Activated CD8-positive, alpha-beta T cell treated with anti-CD3 and anti-CD28 coated beads for 36 hours (primary cell): ENCODE measurements at places on chromosomes 3 and 15. TPM values are rescaled to one million over a fixed set of nuclear protein-coding genes. Genes with fewer than 3 reads are reported as not detected.

SERPINI2 gene
- not detected for total RNA-seq

DNA sequence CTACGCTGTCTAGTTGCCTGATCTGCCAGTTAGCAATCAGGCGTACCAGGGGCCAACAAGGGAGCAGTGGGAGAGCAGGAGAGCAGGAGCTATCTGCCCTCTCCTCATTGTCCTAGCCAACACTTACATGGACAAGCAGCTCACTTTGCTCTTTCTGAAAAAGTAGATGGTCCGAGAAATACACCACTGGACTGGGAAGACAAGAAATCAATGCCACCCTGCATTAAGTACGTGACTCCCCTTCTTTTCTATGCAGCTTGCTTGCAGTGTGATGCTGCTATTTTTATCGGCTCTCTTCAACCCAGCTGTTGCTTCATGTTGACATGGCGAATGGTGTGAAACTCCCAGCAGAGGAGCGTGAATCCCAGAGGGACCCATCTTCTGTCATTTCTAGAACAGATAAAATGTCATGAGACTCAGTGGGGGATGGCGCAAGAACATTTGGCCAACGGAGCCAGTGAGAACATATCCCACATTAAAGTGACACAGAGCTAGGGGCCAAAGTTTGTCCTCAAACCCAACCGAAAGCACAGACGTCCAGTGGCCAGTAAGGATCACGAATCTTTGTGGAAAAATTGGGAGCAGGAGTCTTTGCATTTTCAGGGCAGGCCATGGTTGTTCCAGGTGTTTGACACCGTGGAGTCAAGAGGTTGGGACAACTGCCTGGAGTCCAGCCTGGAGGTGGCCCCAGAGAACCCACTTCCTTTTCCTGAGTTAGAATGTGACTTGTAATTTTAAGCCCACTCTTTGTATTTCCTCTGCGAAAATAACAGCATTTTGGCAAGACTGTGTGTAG lies 53.7 kb upstream of the MEF2A start:
- no peak for DNase-seq

FEZF2 gene
- not detected for total RNA-seq

RAB7A gene
- 304 TPM for total RNA-seq

GRCh38 chr3:194184265-194184751 lies 48.4 kb downstream of the HES1 start:
- DNase-seq: no peak

DNA sequence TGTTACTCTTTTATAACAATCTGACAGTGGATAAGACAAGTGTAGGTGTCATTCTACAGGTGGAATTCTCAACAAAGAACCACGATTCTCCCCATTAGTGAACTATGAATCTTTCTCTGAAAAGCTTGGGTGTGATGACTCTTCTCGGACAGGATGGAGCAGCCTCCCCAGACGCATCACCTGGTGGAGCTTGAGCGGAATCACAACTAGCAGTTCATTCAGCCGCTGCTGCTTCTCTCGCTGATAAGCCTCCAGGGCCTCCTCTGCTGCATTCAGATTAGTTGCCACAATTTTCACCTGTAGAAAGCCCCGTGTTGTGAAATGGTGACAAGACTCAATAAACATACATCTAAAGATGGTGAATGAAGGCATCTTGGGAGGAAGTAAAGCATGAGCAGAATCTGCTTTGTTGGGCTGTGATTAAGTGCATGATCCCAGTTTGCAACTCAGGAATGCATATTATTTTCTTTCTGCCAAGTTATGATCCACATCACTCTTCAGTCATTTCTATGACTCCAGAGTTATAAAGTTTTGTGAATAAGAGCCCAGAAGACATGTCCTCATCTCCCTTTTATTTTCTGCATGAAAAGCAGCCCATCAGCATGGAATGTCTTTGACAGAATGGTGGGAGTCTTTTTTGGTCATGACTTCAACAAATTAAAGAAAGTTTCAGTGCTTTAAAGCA lies 93.6 kb downstream of the BOC start:
- no peak for DNase-seq

DNA sequence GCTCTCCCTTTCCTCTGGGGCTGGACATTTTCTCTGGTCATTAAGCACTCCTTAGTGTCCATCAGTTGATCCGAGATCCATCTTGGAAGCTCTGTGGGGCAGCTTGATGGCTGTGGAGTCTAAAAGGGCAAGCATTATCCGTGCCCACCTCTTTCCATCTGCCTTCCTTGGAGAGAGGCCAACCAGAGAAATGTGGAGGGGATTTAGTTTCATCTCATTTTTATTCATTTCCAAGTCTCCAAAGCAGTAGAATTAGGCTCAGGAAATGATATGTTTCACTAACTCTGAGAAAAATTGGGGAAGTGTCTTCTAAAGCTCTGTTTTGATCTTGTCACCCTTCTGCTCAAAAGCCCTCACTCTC lies 95.9 kb upstream of the KLHL25 start:
- DNase-seq: no peak
